Neuronal stem cell (in vitro differentiated cells): ENCODE measurements at places on chromosomes 6 and 20.

DNA sequence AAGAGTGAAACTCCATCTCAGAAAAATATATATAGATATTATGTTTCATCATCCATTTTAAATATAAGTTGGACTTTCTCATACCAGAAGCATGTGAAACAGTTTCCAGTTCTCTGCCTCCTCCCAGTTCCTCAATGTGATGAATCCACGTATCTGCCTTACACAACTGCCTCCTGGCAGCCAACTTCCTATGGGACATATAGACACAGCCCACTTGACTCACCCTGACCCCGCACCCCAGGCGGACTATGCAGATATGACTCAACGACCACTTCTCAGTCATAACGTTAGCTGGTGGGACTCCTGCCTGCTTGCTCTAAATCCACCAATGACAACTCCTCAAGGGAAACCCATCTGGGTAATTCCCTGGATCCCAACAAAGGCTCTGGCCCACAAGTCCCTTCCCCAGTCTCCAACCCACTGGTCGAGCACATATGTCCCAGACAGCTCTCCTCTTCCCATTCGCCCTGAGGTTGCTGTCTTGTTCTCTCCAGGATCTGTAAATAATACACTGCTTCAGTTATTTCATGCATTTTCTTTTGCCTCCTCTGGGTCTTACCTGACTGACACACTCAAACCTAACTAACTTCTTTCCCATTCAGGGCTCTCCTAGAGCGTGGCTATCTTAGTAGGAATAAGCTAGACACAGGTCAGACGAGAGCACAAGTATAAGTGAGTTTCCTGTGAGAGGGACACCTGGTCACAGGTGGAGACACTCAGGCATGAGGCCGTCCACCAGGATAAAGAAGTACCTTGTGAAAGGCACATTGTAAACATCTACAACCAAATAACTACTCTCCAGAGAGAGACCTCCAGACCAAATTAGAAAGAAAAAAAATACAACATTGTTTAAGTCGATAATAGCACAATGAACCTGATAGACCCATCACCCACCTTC lies 548.5 kb downstream of the CD83 start:
- no peaks in the 10 kb centered on the region for H3K27me3 ChIP-seq
- H3K4me1 ChIP-seq: peaks cover 9% of the 10 kb centered on the region
- DNase-seq: no peak

GRCh38 chr6:166802401-166802800 lies 153.9 kb downstream of the RNASET2 start:
- peaks cover 10% of the 10 kb centered on the region for H3K4me1 ChIP-seq
- no peaks in the 10 kb centered on the region for H3K27me3 ChIP-seq
- H3K36me3 ChIP-seq: no peaks in the 10 kb centered on the region
- no peak overlapping the region for H3K4me3 ChIP-seq

GRCh38 chr6:2942914-2943563 lies 28.3 kb downstream of the SERPINB6 start:
- H3K27me3 ChIP-seq: no peaks in the 10 kb centered on the region
- DNase-seq: no peak
- H3K4me3 ChIP-seq: no peak overlapping the region
- H3K27ac ChIP-seq: no peak overlapping the region

DNA sequence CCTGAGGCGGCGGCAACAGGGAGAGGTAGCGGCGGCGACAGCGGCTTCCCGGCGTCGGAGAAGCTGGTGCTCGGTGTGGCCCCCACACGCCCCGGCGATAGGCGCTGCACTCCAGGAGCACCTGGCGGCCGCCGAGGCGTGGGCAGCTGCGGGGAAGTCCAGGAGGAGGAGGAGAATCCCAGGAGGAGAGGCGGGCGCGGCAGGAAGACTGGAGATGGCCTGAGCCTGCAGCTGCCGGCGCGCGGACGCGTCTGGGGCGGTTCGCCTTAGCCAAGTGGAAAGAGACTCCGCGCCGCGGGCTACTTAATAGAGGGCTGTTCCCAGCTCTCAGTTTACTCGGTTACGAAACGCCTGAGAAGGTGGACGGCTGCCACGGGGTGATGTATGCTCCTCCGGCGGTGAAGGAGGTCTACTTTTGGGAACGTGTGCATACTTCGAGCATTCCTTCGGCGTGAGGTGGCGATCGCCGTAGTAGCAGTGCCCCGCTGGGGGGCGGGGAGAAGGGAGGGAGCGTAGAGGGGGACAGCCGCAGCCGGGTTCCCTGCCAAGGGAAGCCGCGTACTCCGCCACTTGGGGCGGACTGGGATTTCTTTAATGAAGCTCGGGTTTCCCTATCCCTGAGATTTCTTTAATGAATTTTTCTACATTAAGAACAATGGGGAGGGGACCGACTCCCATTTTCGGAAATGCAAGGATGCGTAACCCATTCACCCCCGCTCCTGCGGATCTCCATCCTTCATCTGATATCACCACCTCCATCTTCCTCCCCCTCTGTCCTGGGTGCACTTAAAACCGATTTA lies at the start of gene COL12A1:
Gene COL12A1, minus strand, starts transcription at position 278 of the 800 bp plus-strand sequence. CDS start 3,261 bp downstream, outside the sequence.
- DNase-seq: peak; percentile 70
- H3K4me1 ChIP-seq: peaks cover 25% of the 10 kb centered on the region
- no peaks in the 10 kb centered on the region for H3K36me3 ChIP-seq
- no peak within 1 kb of the TSS for H3K27ac ChIP-seq
- peaks cover 26% of the 10 kb centered on the region for H3K27me3 ChIP-seq

DNA sequence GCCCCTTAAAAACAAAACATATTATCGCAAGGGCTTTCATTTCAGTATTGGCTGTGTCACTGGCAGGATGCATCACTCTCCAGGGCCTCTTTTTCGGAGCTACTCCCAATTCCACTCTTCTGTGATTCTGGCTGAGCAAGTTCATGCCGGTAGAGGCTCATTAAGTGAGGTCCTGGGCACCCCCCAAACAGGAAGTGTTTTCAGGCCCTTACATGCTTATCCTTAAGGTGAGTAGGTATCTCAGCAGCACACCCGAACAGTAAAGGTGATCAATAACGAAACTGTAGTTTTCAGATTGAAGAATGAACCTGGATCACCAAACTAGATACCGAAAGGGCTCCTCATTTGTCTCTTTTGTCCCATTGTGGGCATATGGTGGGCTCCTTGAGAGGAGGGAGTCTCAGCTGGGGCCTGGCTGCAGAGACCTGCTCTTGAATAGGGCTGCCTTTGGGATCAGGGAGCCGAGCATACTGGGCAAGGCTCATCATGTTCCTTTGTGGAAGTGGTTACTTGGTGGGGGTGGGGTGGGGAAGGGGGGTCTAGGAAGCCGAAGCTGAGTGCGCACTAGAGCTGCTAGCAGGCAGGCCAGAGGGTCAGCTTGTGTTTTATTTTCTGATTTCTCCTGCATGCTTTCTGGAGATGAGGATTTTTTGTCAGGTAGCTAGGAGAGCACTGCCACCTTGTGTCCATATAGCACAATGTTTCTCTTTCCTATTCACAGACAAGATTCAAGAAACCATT lies 65.2 kb downstream of the CDS2 start:
- peaks cover 2% of the 10 kb centered on the region for H3K27me3 ChIP-seq
- DNase-seq: peak; percentile 49

DNA sequence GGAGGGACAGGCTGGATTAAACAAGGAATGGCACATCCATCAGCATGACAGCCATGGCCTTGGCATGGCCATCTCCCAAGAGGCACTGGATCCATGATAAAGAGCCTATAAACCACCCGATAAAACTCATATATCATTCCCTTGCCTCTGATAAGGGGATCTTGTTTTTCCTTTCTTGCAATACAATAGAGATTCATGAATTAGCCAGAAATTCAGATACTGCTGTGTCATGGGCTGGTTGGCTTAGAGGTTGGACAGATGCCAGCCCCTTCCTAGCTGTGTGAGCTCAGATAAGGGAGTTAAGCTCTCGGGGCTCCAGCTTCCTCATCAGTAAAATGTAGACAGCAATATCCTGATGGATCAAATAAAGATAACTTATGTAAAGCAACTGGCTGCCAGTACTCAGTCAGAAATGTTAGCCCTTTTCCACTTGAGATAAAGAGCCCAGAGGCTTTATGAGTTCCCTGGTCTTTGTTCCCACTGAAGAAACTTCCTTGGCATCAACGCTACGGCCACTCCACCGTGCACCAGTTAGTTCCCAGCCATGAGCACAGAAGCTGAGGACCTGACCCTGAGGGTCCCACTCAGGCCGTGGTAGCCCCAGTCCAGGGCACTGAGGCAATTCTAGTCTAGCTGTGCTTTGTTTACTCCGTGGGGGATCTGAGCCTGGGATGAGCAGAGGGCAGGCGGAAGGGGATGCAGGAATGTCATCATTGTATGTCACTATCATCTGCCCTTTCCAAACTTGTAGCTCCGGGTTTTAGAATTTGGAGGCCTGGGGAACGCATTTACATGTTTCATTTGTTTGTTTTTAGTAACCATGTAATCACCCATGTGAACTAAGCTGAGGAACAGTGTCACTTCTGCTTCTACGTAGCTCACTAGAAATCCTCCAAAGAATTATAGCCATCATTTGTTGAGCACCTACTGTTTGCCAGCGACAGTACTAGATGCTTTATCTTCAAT lies 67.2 kb upstream of the TBC1D7 start:
- H3K4me1 ChIP-seq: no peaks in the 10 kb centered on the region
- DNase-seq: no peak
- H3K27me3 ChIP-seq: no peaks in the 10 kb centered on the region
- no peaks in the 10 kb centered on the region for H3K36me3 ChIP-seq
- no peak overlapping the region for H3K4me3 ChIP-seq

DNA sequence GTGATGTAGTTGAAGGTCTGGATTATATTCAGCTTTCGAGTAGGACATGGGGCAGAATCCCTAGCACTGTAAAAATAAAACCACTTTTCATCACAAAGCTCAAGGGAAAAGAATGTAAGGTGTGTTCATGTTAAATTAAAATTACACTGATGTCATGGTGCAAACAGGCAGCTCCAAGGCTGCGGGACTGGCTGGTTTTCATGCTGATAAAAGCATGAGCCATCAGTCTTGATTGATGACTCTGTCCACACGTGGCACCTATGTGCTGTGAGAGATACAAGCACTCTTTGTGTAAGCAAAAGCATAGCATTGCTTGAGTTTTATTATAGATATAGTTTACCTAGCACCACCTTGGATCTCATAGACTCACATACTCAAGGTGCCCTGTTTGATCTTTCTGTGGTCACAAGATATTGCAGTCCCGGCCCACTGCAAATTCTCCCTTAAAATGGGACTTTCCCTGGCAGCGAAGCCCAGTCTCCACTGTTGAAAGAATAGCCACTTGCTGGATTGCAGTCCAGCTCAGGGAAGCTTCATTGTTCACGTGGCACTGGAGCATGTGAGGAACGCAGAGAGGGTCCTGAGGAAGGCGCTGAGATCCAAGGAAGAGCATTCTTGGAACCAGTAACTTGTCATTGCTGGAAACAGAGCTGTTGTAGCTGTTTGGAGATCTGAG lies 90.6 kb downstream of the TIAM2 start:
- H3K4me1 ChIP-seq: peaks cover 7% of the 10 kb centered on the region
- H3K36me3 ChIP-seq: peaks cover 4% of the 10 kb centered on the region
- DNase-seq: no peak
- H3K27ac ChIP-seq: no peak overlapping the region

- no peaks in the 10 kb centered on the region for H3K27me3 ChIP-seq
- H3K4me1 ChIP-seq: peaks cover 4% of the 10 kb centered on the region
- H3K27ac ChIP-seq: no peak overlapping the region
- H3K36me3 ChIP-seq: no peaks in the 10 kb centered on the region
Measured at GRCh38 chr6:33663028-33663427, 41.9 kb downstream of the ITPR3 start.

- H3K4me1 ChIP-seq: peaks cover 3% of the 10 kb centered on the region
- H3K4me3 ChIP-seq: no peak overlapping the region
Measured at GRCh38 chr6:29763491-29764289, 40.5 kb downstream of the HLA-F start.

- no peak overlapping the region for H3K27ac ChIP-seq
- DNase-seq: no peak
- H3K4me3 ChIP-seq: no peak overlapping the region
- H3K27me3 ChIP-seq: no peaks in the 10 kb centered on the region
Measured at GRCh38 chr6:138981416-138981815, 6.6 kb downstream of the REPS1 start.

DNA sequence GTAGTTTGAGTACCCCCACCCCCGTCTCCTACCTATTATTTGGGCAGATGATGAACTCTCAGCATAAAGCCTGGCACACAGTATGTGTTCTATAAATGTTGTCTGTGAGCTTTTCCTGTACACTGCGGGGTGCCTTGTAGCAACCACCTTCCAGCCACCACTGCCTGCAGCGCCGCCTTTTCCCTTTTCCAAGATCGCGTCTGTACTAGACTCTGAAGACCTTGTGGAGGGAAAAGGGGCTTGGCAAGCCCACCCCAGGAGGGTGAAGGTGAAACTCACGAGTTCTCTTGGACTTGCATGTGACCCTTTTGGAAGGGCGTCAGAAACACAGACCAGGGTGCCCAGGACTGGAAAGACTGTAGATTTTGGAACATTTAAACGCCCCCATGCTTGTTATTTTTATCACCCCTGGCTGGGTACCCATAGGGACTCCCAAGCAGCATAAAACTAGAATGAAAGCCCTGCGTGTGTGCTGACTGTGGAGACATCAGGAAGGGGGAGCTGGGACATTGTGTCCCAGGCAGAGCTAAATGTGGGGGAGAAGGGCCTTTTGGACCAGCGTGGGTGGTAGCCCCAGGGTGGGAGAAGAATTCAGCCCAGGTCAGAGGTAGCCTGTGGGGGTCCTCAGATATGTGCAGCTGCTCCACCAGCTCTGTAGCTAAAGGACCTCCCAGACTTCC lies 8.3 kb downstream of the BAK1 start:
- H3K27ac ChIP-seq: no peak overlapping the region
- peak overlapping the region; percentile 45 for H3K4me3 ChIP-seq
- peaks cover 4% of the 10 kb centered on the region for H3K4me1 ChIP-seq
- no peak for DNase-seq
- peaks cover 13% of the 10 kb centered on the region for H3K36me3 ChIP-seq

GRCh38 chr6:163513570-163514166 lies 99.2 kb downstream of the QKI start:
- no peak for DNase-seq
- H3K27me3 ChIP-seq: no peaks in the 10 kb centered on the region
- no peak overlapping the region for H3K4me3 ChIP-seq
- H3K27ac ChIP-seq: peak overlapping the region; percentile 9
- no peaks in the 10 kb centered on the region for H3K4me1 ChIP-seq
- H3K36me3 ChIP-seq: peaks cover 75% of the 10 kb centered on the region

DNA sequence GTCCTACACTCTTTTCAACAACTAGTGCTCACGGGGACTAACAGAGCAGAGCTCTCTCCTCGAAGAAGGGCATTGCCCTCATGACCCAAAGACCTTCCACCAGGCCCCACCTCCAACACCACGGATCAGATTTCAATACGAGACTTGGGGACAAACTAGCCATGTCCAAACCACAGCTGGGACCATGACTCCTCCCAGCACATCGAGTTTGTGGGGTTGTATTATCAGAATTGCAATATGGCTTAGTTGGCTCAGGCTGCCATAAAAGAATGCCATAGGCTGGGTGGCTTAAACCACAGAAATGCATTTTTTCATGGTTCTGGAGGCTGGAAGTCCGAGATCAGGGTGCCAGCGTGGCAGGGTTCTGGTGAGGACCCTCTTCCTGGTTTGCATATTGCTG lies 189.7 kb upstream of the PMEPA1 start:
- peaks cover 9% of the 10 kb centered on the region for H3K4me1 ChIP-seq
- H3K27me3 ChIP-seq: no peaks in the 10 kb centered on the region
- no peaks in the 10 kb centered on the region for H3K36me3 ChIP-seq
- no peak for DNase-seq
- H3K27ac ChIP-seq: no peak overlapping the region
- H3K4me3 ChIP-seq: no peak overlapping the region

- no peak overlapping the region for H3K4me3 ChIP-seq
- H3K27me3 ChIP-seq: no peaks in the 10 kb centered on the region
- H3K36me3 ChIP-seq: no peaks in the 10 kb centered on the region
- no peak for DNase-seq
- H3K4me1 ChIP-seq: peaks cover 14% of the 10 kb centered on the region
Measured at GRCh38 chr20:44142413-44142812, 44.6 kb downstream of the JPH2 start.
